ENCODE measurements at places on chromosomes 16 and 17.

DNA sequence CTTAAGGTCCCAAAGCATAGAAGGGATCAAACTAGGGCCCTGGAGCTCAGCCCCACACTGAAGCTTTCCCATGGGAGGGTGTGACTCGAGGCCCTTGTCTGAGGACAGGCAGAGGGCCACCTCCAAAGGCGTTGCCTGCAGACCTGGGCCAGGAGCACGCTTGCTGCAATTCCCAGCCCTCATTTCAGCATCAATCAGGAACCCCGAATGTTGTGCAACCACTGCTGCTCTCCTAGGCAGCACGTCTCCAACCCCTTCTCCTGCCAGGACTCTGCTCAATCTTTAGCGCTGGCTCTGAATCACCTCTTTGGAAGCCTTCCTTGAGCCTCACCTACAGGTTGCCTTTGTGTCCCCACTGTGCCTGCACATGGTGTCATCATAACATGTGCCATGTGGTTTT, 14.0 kb upstream of the ATP2C2 start:
- no peak for DNase-seq

GRCh38 chr16:65227150-65227835, 105.4 kb upstream of the CDH11 start:
- no peak for DNase-seq

DNA sequence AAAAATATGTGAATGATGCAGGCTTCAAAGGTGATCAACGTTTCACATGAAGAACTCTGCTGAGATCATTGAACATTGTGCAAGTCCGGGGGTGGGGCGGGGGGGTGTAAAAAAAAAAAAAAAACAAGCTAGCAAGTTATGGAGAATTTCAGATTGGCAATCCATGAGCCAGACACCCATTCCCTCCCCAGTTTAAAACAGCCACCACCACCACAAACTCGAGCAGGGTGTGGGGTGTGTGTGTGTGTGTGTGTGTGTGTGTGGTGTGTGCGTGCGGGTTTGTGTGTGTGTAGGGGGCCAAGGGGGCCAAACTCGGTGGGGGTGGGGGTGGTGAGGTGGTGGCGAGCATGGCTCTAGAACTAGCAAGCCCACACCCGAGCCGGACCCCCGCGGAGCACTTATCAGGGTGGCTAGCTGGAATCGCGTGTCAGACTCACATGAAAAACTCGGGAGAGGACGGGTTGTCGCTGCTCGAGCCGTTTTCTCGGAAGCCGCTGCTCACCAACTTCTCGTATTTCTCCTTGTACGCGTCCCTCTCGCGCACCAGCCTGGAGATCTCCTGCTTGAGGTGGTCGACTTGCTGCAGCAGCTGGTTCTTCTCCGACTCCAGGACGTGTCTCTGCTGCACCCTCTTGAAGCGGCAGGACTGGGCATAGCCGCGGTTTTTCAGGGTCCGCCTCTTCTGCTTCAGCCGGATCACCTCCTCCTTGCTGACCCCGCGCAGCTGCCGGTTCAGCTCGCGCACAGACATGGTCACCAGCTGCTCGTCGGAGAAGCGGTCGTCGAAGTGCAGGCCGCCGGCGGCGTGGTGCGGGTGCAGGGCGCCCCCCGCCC, 2.0 kb downstream of the MAF start:
- DNase-seq: peak; percentile 10

DNA sequence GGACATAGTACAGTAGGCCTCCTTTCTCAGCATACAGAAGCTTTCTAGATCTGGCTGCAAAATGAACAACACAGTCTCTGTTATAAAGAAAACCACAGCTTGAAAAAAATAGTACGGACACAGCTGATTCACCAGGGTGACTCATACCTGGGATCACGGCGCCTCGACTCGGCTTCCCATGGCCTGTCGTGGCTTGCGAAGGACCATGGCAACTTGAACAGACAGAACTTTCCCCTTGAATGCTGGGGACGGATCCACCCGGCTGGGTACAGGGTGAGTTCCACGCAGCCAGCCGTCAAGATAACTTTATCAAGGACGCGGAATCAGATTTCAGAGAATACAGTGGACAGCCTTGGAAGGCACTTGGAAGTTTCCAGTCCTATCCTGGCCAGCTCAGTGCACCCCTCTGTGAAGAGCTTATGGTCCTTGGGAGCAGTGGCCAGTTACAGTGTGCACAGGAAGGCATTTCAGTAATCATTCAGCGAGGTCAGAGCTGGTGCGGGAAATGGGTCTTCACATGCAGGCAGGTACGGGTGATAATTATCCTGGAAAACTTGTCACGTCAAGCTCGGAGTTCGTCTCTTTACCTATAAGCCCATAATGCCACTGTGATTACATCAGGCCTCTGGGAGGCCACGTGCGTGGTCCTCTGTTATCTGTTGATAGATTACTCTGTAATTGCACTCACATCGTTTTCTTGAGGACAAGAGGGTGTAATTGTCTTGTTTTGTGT, 57.9 kb upstream of the MAF start:
- DNase-seq: no peak

DNA sequence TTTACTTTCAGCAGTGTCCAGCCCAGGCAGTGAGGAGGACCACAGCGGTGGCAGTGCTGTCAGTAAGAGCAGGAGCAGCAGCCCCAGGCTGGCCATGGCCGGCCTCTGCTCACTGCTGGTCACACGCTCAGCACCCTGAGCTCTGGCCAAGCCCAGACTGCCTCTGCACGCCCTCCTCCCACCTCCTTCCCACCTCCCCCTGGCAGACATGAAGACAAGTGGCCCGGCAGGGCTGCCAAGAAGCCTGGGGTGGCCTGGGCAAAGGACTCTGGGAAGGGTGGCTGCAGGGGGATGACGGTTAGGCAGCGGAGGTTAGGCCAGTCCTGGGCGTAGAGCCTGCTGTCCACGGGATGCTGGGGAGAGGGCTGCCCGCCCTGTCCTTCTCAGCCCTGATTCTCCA, at the start of gene C16orf89:
Gene C16orf89, minus strand, starts transcription at position 144 of the 400 bp plus-strand sequence. Its CDS starts 48 bp downstream, at position 96.
- no peak for DNase-seq

GRCh38 chr17:14791221-14791620, 473.9 kb downstream of the PMP22 start:
- DNase-seq: no peak

DNA sequence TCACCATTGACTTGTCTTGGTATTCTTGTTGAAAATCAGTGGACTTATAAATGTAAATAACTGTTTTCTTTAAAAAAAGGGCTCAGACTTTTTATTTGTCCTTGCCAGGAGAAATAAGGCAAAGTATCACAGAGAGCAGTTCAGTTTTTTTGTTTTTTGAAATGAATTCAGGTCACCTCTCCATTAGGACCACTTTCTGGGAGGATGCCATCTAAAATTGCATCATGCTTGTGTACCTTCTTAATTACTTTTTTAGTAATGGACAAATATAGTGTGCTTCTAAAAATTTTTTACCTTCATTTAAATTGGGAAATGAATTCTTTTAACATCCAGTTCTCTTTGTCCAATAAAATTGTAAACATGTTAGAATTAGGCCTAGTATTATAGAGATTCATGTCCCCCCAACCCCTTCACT, 210.0 kb downstream of the BCAS3 start:
- no peak for DNase-seq

DNA sequence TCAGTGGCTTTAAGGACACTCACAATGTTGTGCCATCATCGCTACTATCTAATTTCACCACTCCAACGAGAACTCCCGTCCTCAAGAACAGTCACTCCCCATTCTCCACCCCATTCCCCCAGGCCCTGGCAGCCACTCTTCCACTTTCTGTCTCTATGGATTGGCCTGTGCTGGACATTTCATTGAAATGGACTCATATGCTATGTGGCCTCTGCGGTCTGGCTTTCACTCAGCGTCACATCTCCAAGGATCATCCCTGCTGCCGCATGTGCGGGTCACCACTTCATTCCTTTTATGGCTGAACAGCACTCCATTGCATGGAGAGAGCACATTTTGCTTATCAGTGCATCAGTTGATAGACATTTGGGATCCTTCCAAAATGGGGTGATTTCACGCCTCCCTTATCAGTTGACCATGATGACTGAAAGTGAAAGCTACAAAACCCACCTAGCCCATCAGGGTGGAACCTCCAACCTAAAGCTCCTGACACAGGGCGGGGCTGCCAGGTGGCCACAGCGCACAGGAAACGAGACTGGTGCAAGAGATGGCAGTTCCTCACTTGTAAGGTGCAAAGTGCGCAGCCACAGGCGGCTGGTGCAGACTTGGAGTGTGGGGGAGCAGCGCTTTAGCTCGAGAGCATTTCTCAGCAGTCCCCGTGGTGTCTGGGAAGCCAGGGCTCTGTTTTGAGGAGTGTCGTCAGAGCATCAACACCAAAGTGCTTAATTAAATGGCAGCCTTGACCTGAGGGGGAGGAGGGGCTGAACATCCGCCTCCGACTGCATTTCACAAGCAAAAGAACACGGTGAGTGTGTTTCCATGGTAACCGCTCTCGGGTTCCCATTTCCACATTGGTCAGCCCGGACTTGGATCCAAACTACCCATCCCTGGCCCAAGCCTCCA, 23.8 kb downstream of the COTL1 start:
- peak; percentile 98 for DNase-seq

GRCh38 chr17:73546770-73547536, 97.3 kb downstream of the SDK2 start:
- peak; percentile 38 for DNase-seq

GRCh38 chr16:56841233-56841632, 23.8 kb upstream of the SLC12A3 start:
- no peak for DNase-seq

DNA sequence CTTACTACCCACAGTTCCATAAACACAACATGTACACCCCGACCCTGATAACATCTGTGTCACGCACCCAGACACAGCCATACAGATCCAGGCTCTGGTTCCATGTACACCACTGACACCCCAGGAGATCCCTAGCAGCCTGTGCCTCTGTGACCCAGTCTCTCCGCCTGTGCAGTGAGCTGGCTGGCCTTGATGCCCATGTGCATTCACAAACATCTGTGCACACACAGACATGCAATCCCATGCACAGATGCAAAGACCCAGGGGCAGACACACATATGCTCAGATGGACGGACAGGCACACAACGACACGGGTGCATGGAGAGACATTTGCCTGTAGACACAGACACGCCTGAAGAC, 4.1 kb downstream of the CCDC102A start:
- DNase-seq: no peak

- DNase-seq: no peak
These were observed 37.1 kb downstream of the KNOP1 start for GRCh38 chr16:19680881-19681340.

DNA sequence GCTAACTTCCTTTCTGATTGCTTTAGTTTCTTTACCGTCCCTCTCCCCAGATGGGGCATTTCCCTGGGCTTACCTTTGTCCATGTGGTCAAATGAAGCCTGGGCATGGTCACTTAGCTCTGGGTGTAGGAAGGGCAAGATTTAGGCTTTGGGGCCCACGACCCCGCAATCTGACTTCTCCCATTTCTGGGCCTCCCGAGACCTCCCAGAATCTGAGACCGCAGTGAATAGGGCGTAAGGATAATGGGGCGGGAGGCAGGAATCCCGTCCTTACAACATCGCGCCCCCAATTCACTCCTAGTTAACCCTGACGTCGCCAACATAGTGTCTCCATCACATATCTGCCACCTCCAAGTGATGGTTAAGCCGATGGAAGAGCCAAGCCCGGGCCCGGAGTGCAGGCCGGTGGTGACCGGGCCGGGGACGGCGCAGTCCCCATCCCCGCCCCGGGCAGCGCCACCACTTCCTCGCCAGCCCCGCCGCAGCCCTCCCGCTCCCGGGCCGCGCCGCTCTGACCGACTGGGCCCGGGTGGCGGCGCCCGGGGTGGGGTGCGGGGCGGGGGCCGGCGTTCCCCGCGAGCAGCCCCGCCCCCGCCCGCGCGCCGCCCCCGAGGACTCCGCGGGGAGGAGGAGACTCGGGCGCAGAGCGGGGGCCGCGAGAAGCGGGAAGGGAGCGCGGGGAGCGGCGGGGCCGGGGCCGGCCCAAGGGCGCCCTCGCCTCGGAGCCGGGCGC, at the start of gene RHBDL3:
Gene RHBDL3, plus strand, starts transcription at position 641 of the 732 bp plus-strand sequence. CDS start 358 bp downstream, outside the sequence.
- no peak for DNase-seq

- DNase-seq: no peak
These were observed 1.9 kb downstream of the SLC13A2 start for GRCh38 chr17:28475151-28475900.

- peak; percentile 36 for DNase-seq
These were observed 54.3 kb downstream of the SOCS1 start for GRCh38 chr16:11201498-11202259.

DNA sequence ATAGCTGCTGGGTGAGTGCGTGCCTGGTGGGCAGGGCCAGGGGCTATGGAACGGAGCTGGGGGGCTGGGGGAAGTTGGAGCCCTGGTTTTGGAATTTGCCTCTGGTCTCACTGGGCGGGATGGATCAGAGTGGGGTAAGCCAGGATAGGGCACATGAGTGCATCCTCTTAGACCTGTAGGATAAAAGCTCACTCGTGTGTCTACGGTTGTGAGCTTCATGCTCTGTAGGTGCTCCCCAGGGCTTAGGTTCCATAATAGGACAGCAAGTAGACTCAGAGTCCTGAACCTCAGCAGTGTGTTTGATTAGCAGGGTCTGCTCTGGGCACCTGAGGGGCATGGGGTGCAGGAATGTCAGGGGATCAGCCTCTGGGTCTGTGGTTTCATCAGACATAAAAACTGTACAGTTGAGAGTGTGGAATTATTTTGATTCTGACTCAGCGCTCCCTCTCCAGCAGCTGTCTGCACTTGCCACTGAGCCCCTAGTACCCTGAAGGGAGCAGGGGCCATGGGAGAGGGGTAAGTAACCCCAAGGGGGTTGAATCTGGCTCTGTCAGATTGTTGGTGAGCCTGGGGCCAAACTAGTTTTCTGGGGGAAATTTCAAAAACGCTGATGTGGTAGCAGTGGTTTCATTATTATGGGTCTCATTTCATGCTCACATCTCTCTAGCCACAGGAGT, 84.2 kb upstream of the LGALS9 start:
- peak; percentile 69 for DNase-seq

DNA sequence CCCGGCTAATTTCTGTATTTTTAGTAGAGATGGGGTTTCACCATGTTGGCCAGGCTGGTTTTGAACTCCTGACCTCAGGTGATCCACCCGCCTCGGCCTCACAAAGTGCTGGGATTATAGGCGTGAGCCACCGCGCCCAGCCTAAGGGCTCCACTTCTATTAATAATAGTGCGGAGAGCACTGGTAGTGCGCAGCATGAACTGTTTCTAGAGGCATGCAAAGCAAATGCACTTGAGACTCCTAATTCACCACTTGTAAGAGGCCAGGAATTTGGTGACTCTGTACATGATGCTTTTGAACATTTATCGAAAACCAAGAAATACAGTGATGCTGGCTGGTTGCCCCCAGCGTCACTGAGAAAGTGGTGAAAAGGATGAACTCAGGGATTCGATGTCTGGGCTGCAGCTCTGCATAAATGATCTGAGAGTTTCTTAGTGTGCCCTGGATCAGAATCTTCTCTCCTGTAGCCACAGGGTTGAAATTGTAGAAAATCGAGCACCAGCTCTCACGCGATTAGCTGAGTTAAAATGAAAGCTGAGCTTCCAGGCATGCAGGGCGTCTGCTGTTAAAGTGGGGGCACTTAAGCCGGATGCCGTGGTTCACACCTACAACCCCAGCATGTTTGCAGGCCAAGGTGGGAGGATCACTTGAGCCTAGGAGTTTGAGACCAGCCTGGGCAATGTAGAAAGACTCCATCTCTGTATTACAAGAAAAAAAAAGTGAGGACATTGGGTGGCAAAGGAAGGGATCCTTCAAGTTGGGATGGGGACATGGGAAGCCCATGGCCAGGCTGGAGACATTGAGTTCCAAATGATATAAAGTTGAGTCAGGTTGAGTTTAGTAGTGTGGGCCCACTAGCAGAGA, 4.8 kb downstream of the RNF213 start:
- DNase-seq: peak; percentile 95
